Right cardiac atrium (tissue), 5 donors: ENCODE measurements at places on chromosomes 12 and 14. TPM values are rescaled to one million over a fixed set of nuclear protein-coding genes. Genes with fewer than 3 reads are reported as not detected.

The KRT72 gene
- not detected for total RNA-seq

The TCL1B gene
- total RNA-seq = not detected

The OSGEP gene
- 17.6 TPM for total RNA-seq

The TMEM52B gene
- not detected for total RNA-seq

The LRTM2 gene
- not detected for total RNA-seq

The ATL1 gene
- total RNA-seq = 2.3 TPM

The SMARCD1 gene
- total RNA-seq = 24.5 TPM

The CLBA1 gene
- total RNA-seq = 3.2 TPM

The AMN gene
- not detected for total RNA-seq

The GRIN2B gene
- total RNA-seq = not detected

The BEST3 gene
- total RNA-seq = 0.15 TPM

The FBLN5 gene
- 162 TPM for total RNA-seq

The PRR4 gene
- 0.83 TPM for total RNA-seq

The VWF gene
- total RNA-seq = 242 TPM

The REP15 gene
- total RNA-seq = 3.6 TPM

The RNASE7 gene
- not detected for total RNA-seq

The IFNG-AS1 gene
- total RNA-seq = 0.93 TPM

The ESR2 gene
- total RNA-seq = 0.14 TPM
